ENCODE measurements at places on chromosomes 6 and 20.

DNA sequence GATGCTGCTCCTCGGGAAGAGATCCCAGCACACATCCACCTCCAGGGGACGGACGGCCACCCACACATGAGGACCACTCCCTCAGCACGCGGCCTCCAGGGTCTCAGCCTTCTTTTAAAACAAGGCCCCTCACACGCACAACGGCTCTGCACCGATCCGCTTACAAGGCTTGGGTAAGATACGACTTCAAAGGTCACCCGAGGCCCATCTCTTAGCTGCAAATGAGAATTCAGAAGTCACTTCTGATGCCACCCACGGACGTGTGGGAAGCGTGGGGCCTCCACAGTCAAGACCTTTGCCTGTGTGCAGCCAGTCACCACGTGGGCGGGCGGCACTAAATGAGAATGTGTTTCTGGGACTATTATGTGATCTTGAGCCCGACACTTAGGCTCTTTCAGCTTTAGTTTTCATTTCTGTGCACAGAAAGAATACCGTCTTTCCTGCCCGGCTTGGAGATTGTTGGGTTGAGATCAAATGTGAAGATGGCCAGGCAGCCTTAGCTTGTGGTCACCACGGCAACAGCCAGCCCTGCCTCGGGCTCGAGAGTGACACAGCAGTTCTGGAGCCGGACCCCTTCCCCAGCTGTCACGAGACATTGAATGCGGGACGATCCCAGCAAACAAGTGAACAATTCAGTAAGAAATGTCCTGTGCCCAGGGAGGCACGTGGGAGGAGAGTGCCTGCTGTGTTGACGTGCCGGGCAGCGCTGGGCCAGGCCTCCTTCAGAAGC is 91.6 kb downstream of the RAMACL start:
- no peak for DNase-seq

DNA sequence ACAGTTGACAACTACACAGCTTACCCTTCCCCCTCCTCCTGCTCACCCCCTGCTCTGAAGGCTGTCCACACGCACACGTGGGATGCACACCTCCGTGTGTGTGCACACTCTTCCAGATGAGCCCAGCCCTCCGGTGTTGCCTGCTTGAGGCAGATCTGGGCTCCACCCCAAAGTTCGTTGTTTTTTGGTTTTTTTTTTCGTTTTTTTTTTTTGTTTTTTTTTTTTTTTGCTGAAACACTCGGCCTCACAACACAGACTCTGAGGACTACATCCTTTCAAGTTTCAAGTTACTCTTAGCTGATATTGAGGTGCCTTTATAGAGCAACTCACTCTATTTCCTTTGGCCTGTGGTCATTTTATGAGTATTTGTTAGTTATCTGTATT is 88.2 kb downstream of the RREB1 start:
- DNase-seq: no peak

- no peak for DNase-seq
These were observed 215.1 kb downstream of the TBXT start for GRCh38 chr6:165952514-165952913.

GRCh38 chr6:101402622-101403031 is 9.1 kb downstream of the GRIK2 start:
- no peak for DNase-seq

- DNase-seq: no peak
These were observed 78.1 kb downstream of the RTN4IP1 start for GRCh38 chr6:106551155-106551554.

- DNase-seq: no peak
These were observed 224.8 kb upstream of the JARID2 start for GRCh38 chr6:15021074-15021473.

- no peak for DNase-seq
These were observed 1.8 kb upstream of the VIP start for GRCh38 chr6:152748843-152749242.

DNA sequence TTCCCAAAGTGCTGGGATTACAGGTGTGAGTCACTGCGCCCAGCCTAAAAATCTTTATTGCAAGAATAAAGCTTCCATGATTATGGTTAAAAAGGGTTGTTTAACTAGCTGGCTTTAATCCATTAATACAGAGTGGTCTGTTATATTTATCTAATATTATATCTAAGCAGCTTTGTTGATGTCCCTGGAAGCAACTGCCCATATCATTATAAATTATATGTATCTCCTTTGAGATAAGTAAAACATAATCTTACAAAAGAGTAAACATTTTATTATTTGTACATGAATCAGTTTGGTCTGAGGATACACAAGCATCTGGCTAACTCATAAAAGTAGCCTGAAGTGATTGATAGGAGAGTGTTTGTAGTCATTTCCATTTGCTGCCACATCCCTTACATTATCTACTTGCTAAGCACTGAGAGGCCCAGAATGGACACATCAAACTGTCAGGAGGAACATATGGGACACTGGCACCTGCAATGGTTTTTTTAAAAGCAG is 46.9 kb downstream of the TRAF3IP2 start:
- no peak for DNase-seq

DNA sequence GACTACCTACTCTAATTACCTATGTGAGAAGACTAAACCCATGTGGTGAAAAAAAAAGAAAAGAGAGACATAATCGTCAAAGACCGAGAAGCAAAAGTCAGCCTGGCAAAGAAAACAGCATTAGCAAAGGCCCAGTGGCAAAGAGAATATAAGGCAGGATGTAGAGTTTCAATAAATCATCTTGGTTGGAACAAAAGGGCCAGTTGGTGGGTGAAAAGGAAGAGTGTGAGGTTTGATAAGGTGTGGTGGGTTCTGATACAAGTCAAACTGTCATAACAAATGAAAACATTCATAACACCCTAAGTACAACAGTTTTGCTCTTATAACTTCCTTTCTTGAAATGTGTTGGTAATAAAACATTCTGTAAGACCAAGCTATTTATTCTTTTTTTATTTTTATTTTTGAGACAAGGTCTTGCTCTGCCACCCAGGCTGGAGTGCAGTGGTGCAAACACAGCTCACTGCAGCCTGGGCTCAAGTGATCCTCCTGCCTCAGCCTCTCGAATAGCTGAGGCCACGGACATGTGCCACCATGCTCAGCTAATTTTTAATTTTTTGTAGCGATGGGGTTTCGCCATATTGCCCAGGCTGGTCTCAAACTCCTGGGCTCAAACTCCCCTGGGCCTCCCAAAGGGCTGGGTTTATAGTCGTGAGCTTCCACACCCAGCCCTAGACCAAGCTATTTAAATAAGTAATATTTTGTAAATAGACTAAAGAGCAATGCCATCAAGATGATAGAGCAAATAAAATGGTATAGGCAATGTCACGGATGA is 18.9 kb upstream of the GTF3C6 start:
- DNase-seq: no peak

- DNase-seq: no peak
These were observed 91.7 kb upstream of the MAP3K4 start for GRCh38 chr6:160899671-160900430.

GRCh38 chr20:50041246-50041873 is 58.6 kb downstream of the SNAI1 start:
- DNase-seq: peak; percentile 5

- DNase-seq: no peak
These were observed 56.0 kb downstream of the ISM1 start for GRCh38 chr20:13276945-13277541.

DNA sequence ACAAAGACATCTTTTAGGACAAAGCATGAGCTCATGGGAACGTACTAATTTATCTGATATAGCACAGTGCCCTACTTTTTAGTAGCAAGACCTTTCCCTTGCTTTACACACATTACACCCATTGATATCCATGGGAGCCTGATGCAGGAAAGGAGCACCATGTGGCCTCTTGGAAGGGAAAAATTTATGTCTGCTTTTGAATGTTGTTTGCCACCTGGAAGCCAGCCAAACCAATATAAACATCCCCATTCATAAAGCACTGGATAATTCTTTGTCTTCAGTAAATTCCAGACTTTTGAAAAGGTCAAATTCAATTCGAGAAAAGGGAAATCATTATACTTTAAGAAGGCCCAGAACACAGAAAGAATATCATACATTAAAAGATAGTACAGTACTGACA is 152.3 kb upstream of the BEND6 start:
- no peak for DNase-seq

DNA sequence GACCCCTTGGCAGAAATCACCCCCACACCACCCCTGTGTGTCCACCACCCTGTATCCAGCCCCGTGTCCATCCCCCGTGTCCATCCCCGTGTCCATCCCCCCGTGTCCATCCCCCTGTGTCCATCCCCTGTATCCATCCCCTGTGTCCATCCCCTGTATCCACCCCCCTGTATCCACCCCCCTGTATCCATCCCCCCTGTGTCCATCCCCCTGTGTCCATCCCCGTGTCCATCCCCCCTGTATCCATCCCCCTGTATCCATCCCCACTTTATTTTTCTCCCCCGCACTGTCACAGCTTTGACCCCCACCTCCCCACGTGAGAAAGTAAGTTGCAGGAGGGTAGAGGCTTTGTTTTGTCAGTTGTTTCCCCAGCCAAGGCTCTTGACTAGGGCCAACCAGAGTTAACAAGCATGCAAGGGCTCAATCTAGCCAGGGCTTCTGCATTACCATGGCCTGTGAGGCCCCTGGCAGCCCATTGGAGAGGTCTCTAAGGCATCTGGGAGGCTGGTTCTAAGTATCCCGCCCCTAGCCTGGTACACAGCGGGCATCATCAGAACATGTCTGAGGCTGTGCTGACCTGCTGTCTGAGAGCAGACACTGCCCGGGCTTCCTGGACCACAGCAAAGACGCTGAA is 18.1 kb upstream of the SIRPA start:
- DNase-seq: no peak

GRCh38 chr6:137799950-137800568 is 67.0 kb upstream of the TNFAIP3 start:
- DNase-seq: peak; percentile 91
